ENCODE measurements at places on chromosomes 11 and 22.
A peak's percentile ranks its signal among the peaks of the same experiment; 100 is the strongest.

GRCh38 chr11:33775467-33775807 is 1.1 kb upstream of the FBXO3 start:
- DNase-seq, result no peak

GRCh38 chr11:108494182-108494581 is 4.0 kb downstream of the POGLUT3 start:
- no peak for DNase-seq

DNA sequence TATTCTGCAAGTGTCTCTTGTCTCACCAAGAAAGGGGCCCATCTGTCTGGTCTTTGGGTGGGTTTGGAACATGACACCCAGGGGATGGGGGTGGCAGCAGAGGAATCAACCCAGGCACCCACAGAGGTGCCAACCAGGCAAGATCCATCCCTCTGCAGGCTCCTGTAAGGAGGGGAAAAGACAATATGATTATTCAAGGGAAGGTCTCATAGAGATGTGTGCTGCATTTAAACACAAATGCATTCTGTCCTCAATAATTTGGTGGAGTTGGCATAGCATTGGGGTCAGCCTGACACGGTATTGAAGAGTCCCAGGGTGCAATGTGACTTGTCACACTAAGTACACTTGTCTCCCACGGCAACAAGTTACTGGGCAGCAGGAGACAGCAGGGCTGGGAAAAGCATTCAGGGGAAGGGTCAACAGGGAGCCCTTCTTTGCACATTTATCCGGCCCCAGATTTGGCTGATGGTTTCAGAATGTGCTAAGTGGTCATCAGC is 33.1 kb upstream of the SPON1 start:
- no peak for DNase-seq

DNA sequence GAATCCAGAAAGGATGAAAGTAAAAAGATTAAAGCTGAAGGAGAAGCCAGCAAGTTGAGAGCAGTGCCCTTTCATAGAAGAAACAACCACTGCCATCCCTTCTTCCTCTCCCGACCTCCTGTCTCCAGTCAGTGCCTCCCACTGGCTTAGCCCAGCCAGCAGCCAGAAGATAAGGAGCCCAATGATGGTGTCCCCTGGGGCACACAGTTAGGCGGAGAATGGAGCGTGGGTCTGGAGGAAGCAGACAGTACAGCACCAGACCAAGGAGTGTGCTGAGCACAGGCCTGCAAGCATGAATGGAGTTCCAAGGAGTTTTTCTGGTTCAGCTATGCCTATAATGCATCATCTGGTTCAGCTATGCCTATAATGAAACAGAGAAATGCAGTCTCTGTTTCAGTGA is 54.3 kb upstream of the TNRC6B start:
- no peak for DNase-seq

- DNase-seq, result peak; percentile 58
Observed at GRCh38 chr11:73393479-73394415, 17.5 kb downstream of the RELT start.

GRCh38 chr22:23061471-23062280 is 8.6 kb upstream of the GNAZ start:
- no peak for DNase-seq

DNA sequence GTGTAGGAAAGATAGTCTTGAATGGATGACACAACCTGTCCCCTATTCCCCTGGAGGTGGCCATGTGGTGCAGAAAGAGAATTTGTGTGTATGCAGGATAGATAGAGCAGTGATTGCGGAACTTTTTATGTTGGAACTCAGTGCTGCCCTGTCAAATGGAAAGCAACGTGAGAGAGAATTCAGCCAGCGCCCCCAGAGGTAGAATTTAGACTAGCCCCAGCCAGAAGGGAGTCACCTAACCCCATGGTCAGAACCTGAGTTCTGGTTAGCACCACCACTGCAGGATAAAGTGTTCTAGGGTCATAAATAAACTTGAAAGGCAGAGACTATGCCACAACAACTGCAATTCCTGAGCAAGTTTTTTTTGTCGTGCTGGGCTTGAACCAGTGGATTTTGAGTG is 152.9 kb upstream of the GRIA4 start:
- no peak for DNase-seq

- no peak for DNase-seq
Observed at GRCh38 chr11:116556483-116556882, 216.3 kb downstream of the BUD13 start.

- no peak for DNase-seq
Observed at GRCh38 chr22:49448526-49448925, 379.1 kb downstream of the BRD1 start.

DNA sequence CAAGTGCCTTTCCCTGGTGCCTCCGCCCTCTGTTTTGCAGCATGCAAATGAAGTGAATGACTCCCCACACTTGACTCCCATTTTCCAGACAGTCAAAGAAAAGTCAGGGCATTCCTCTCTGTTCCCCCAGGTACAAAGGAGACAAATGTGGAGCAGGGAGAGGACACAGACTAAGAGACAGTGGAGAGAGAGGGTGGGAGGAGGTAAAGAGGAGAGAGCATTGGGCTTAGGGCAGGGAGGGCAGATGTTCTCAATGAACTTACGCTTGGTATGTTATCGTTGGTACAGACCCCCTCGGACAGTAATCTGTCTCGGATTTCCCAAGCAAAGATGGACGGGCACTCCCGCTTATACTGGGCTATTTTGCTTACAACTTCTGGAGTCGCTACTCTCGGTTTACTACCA is 9.8 kb downstream of the PAX6 start:
- no peak for DNase-seq

DNA sequence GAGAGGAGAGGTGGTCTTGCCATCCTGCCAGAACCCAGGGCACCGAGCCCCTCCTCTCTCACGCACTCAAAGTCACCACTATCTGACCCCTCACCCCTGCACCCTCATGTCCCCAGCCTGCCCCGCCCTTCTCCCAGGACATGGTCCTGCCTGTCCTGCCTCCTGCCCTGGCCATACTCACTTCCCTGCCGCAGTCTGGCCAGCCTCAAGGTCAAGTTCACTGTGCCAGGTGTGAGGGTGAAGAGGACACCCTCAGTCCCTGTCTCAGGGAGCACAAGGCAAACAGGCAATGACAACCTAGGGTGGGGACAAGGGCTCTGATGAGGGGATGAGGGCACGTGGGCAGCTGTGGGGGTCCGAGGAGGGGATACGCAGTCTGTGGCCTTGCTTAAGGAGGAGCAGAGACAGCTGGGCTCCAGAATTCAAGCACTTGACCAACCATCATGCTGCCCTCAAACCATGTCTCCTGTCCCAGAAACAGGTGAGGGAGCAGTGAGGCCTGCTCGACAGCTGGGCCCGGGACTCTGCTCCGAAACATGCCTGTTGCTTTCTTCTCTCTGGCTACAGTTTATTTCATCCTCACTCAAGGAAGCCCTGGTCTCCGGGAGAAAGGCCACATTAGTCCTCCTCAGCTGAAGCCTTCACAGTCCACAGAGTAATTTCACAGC is 36.6 kb downstream of the PDGFB start:
- no peak for DNase-seq

- DNase-seq, result peak; percentile 11
Observed at GRCh38 chr22:27918341-27919221, 475 bp downstream of the PITPNB start.

DNA sequence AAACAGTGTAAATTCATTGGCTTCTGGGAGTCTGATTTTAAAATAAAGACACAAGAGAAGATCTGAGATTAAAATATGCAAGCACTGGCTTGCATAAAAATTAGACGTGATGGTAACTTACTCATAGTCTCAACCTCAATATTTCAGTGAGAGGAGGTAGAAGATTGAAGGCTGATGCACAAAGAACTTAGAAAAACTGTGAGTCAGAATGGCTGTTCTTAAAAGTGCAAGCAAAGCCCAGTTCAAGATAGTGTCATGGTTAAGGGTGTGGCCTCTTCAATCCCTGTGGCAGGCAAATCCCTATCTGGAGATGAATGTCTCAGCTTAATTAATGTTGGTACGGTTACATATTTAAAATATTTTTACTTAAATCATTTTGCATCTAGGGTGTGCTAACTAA is 33.6 kb upstream of the FIBIN start:
- DNase-seq, result no peak

DNA sequence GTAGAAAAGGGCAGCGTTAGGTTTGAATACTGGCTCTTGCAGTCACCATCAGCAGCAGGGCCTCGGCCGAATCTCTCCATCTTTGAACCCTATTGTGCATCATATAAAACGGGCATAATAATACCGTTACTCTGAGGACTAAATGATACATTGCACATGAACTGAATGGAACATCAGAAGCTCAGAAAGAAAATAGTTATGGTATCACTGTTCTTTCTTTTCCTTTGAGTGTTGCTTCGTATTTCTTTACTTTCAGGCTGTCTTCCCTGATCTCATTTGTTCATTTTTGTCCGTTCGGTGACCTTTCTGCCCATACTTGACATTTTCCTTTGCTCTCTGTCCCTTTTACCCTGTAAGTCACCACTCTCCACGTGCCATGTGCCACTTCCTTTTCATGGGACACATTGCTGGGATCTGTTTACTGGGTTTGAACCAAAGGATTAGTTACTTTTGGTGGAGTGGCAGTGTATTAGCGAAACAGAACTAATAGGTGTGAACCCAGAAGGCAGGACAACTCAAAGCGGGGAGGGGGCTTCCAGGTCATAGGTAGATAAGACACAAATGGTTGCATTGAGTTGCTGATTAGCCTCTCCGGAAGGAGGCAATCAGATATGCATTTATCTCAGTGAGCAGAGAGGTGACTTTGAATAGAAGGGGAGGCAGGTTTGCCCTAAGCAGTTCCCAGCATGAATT is 717 bp upstream of the ZNF202 start:
- no peak for DNase-seq

DNA sequence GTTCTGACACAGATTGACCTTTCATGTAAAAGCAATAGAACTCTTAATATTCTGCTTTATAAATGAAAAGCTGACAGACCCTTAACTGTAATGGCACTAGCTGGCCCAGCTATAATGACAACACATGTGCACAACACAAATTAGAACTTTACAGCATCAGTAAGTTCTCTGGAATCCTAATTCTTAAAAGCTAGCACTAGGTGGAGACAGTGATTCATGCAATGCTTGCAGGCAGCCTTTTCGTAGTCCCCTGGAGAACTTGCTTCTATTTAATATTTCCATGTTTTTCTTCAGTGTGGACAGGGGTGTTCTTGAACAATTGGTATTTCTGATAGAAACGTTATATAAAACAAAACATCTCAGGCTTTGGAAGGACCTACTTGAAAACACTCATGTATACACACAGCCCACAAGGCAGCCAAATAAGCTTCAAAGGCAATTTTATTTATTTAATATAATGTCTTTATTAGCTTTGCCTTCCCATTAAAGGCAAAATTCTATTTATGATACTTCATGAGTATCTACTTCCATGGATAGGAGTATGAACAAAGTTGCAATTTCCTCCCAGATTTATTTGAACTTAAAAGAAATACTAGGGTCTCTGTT is 374.3 kb upstream of the MPPED2 start:
- DNase-seq, result no peak

- no peak for DNase-seq
Observed at GRCh38 chr11:100970283-100971164, 159.1 kb downstream of the PGR start.

- DNase-seq, result no peak
Observed at GRCh38 chr11:102415304-102415916, 37.2 kb downstream of the TMEM123 start.

- no peak for DNase-seq
Observed at GRCh38 chr11:68829581-68829980, 12.1 kb downstream of the CPT1A start.

GRCh38 chr22:23769321-23769965 is 1.7 kb upstream of the CHCHD10 start:
- no peak for DNase-seq

DNA sequence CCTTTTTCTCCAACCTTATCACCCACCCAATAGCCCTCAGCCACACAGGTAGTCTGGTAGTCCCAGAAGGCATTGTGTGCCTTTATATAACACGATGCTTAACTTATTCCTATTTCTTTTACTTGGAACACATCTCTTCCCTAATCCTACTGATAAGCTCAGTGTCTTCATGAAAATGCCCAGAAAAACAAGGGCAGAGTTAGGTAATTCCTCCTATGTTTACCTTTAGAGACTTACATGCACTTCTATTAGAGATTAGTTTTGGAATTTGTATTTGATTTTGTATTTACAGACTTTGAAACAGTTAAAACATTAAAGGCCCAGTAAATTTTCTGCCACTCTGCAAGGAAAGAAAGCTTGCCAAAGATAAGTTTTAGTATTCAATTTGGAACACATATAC is 637.8 kb upstream of the CCDC90B start:
- no peak for DNase-seq

DNA sequence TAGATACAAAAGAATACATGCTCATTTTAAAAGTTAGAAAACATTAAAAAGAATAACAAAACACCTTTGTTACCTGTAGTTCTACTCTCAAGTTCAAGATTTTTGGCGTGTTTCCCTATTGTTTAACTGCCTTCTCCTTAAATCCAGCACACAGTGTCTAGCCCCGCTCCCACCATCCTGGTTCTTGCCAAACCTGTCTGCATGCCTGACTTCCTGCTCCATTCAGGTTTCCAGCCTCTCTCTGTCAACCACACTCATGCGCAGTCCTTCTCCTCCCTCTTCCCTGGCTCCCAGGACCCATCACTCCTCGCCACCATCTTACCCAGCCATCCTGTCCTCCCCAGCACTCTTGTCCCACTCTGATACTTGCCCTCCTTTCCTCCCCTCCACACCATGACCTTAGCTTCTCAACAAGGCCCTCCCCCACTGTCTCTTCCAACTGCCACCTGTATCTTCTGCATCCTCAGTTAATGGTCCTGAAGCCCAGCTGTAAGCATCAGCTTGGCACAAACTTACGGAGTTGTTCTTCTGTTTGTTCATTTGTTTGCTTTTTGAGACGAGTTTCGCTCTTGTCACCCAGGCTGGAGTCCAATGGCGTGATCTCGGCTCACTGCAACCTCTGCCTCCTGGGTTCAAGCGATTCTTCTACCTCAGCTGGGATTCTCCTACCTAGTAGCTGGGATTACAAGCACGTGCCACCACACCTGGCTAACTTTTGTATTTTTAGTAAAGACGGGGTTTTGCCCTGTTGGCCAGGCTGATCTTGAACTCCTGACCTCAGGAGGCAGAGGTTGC is 7.5 kb upstream of the MYH9 start:
- DNase-seq, result no peak

GRCh38 chr11:62400760-62401159 is 18.1 kb upstream of the SCGB1A1 start:
- no peak for DNase-seq

- DNase-seq, result no peak
Observed at GRCh38 chr22:38981992-38982927, at the start of gene APOBEC3B. Gene APOBEC3B (plus strand): TSS chr22:38982347. CDS start chr22:38982454, 107 bp downstream.

- DNase-seq, result no peak
Observed at GRCh38 chr22:46021577-46021976, 44.6 kb upstream of the WNT7B start.

- DNase-seq, result no peak
Observed at GRCh38 chr11:128190312-128190711, 397.0 kb downstream of the ETS1 start.

GRCh38 chr22:17570851-17571631 is 7.7 kb downstream of the SLC25A18 start:
- DNase-seq, result no peak

- DNase-seq, result no peak
Observed at GRCh38 chr11:133705074-133705648, 140.2 kb downstream of the SPATA19 start.

GRCh38 chr11:61571869-61572268 is 9.0 kb downstream of the SYT7 start:
- no peak for DNase-seq

- peak; percentile 43 for DNase-seq
Observed at GRCh38 chr11:65574811-65575567, 864 bp upstream of the EHBP1L1 start.
